ENCODE measurements at places on chromosomes 7 and 10.

DNA sequence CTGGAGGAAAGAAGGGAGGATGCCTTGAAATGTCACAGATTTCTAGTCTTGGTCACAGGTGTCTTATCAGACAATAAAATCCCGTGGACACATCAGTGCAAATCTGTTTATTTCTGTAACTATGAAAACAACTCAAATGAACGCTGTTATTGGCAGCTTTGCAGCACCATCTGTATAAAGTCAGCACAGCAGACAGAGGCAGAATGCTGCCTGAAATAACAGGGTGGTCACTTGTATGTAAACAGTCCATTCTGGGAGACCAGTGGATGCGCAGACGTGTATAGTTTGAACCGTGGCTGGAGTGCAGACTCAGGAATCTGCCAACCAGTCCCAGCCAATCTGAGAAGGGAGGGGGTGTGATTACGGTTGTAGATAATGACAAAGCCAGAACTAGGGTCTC, 54.8 kb downstream of the SEC23IP start:
- DNase-seq, result no peak

DNA sequence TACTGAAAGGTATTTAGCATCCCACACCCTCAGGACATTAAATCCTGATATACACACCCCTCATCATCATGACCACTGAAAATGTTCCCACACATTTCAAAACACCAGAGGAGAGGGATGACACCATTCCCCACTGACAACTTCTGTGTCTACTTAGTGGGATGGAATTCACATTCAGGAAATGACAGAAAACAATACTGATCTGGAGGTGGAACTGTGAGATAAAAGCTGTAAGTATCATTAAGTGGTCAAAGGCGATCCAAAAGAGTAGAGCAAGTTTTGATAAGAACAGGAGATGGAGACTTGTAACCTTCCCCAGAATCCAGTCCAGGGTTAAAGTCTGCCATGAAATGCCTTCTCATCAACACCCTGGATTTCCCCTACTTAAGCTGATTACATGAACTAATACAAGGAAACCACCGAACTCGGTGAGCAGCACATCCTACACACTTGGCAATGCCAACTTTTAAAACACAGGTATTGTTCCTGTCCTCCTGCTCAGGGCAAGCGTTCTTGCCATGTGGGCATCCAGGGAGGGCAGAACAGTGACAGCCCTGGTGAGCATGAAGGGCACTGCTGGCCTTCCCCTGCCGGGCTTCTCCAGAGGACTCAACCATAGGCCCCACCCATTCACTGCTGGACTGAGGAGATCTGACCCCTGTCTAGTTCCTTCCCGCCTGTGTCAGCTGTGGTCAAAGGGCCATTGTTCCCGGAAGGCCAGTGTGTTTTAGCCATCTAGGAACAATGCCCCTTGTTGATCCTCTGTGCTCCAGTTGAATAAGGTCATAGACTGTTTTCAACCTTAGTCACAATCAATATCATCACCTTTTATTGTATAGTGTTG, 85.0 kb downstream of the SGMS1 start:
- no peak for DNase-seq

DNA sequence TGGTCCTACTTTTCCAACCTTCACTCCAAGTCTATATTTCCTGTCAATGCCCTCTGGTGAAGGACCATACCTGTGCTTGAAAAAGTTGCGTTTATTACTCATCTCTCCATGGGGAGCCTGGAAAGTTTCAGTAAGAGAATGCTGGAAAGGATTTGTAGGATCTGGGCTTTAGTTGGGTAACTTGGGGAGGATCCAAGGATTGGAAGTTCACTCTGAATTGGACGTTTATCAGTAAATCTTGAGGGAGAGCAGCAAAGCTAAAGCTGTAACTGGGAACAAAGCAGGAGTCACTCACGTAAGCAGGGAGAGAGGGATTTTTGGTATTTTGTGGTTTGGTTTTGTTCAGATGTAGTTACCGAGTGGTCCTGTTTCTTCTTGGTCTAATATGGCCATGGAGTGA, 51.4 kb upstream of the NPVF start:
- DNase-seq, result no peak

- DNase-seq, result no peak
Measured at GRCh38 chr7:106314875-106315274, 30.1 kb upstream of the NAMPT start.

DNA sequence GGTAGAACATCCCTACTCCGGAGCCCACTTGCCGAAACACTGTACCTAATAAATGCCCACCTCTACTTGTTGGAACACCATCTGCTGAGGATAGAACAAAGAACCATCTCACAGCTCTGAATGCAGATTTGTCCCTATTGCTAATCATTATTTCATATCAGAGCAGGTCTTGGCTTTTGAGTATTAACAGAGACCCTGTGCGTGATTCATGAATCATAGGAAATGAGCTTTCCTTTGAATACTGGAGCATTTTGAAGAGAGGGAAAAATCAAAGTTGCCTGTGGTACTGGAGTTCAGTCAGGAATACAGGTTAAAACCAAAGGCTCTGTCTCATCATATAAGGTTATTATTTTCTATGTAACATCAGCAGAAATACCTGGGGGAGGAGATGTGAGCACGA, 1132.3 kb downstream of the XPNPEP1 start:
- no peak for DNase-seq

DNA sequence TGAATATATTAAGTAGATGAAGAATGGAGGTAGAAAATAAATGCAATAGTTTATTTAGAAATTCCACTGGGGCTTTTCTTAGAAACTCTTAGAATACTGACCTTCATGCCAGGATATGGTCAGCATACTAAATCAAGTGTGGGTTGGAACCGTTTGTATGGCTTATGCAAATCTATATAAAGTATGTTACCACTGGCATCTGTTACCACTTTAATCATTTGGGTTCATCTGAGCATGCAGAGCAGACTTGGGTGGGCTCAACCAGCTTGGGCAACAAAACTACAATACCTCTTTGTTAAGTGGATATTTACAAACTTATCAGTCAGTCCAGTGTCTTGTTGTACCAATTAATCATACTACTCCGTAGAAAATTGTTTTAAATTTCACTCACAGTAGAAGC, 125.8 kb downstream of the CRPPA start:
- no peak for DNase-seq

DNA sequence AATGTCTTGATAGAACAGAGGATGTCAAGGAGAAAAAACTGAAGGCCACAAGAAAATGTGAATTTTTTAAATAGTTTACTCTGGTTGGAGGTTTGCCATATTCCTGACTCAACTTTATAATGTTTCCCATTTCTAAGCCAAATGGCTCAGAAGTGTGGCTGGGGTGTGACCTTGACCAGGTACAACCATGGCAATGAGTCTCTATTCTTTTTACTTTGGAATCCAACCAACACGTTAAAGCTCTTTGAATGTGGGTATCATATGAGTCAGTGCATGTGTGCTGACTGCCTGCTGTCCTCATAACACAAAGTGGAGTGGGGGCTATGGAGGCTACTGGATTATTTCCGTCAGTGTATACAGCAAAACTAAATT, 33.5 kb upstream of the DLD start:
- no peak for DNase-seq

- DNase-seq, result no peak
Measured at GRCh38 chr7:47715631-47716068, 133.7 kb upstream of the TNS3 start.

GRCh38 chr10:90915766-90916075, 5.2 kb downstream of the ANKRD1 start:
- no peak for DNase-seq

DNA sequence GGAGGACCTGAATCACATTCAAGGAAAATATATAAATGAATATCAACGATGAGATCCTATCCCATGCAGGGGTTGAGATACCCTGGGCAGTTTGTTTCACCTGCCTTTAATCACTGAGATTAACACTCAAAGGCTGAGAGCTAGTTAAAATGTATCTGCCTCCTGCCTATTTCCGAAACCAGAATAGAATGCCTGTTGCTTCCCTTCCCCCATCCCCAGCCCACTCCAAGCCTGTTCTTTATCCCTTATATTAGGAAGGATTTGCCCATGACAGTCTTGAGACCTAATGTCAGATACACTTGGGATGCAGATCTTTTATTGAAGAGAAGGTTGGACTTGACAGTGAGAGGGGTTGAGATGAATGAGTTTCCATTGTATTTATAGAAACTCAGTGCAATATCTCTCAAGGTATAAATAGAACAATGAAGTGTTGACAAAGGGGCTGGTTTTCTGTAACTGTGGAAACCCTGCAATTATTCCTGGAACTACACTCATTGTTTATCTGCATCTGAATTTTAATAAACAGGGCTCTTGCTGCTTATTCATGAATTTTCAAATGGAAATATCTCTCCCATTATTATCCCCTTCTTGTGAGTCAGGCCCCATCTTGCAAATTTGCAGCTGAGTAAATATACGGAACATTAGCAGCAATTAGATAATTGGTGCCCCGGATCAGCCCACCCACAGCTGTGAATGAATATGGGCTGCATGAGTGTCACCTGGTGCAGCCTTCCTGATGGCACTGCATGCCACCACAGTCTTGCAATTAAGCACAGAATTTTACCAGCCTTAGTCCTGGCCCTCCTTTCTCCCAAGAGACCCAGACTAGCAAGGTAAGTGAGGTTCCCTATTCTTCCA, 66.7 kb downstream of the SORCS3 start:
- DNase-seq, result no peak

DNA sequence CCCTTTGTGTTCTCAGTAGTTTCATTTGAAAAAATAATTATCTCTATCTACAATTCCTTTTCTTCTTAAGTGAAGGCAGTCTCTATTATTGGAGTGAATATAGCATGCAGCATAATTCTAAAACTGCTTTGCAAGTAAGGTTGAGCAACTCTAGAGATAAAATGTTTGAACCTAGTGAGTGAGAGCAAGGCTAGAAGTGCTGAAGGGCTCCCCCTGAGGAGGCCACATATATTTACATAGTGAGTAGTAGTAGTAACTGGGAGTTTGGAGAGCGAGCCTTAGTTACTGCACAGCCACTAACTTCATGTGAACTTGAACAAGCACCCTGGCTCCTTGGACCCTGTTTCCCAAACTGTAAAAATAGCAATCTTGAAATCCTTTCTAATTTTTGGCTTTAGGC, 141.5 kb upstream of the DKK1 start:
- DNase-seq, result no peak

DNA sequence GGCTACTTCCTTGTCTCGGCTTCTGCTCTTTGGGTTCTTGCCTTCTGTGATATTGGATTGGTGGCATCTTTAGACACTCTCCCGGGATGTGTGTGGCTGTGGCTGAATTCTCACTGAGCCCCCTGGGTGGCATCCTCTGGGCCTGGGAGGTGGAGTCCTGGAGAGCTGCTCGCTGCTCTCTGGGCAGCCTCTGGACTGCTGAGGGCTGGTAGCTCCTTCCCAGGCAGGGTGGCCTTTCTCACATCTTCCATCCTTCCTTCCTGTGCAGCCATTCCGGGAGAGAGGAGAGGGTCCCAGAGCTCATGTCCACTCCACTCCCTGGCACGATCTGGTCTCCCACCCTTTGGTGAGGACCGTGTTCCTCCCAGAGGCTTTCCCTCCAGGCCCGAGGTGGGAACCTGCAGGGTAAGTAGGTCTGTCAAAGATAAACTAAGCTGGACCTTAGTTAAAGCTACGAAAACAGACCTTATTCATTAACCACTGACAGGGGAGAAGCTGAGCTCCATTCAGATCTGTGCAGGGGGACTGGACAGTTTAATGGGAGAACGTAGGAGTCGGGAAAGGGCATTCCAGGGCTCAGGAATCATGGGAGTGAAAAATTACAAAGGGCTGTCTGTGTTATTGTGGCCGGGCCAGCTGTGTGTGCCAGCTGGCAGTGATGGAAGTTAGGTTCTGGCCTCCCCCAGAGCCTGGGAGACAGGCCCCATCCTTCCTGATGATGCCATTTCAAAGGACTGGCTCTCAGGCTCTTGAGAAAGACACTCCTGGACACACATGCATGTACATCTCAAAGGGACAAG, 8.7 kb downstream of the ATP6V0E2 start:
- no peak for DNase-seq

GRCh38 chr7:98990356-98990755, 112.0 kb downstream of the TRRAP start:
- DNase-seq, result no peak

- no peak for DNase-seq
Measured at GRCh38 chr10:73717556-73717955, 19.6 kb upstream of the AGAP5 start.

- DNase-seq, result no peak
Measured at GRCh38 chr7:13115855-13116254, 428.4 kb downstream of the ARL4A start.

- no peak for DNase-seq
Measured at GRCh38 chr10:13969118-13969791, 361.5 kb downstream of the FRMD4A start.

GRCh38 chr7:95608359-95609173, 12.2 kb upstream of the PDK4 start:
- peak; percentile 9 for DNase-seq

DNA sequence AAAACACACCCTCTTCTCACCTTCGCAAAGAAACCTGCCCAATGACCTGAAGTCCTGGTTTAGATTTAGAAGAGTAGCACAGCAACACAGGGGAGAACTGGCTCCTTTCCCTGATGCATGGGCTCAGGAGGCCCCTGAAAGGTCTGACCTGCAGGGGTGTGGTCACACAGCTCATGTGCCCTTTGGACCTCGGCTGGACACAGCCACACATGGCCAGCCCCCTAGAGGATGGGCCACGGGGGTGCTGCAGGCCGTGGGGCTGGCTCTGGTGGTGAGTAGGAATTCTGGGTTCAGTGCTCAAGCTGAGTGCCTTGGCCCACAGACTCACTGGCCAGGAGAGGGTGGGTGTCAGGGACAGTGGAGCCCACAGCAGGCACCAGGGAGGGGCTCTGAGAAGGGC, 118.5 kb upstream of the ADCY1 start:
- no peak for DNase-seq

- no peak for DNase-seq
Measured at GRCh38 chr10:78312197-78313047, 278.8 kb downstream of the RPS24 start.

- no peak for DNase-seq
Measured at GRCh38 chr7:19397911-19398310, 252.7 kb upstream of the FERD3L start.

GRCh38 chr7:94923412-94923811, 16.0 kb downstream of the PPP1R9A start:
- DNase-seq, result no peak

DNA sequence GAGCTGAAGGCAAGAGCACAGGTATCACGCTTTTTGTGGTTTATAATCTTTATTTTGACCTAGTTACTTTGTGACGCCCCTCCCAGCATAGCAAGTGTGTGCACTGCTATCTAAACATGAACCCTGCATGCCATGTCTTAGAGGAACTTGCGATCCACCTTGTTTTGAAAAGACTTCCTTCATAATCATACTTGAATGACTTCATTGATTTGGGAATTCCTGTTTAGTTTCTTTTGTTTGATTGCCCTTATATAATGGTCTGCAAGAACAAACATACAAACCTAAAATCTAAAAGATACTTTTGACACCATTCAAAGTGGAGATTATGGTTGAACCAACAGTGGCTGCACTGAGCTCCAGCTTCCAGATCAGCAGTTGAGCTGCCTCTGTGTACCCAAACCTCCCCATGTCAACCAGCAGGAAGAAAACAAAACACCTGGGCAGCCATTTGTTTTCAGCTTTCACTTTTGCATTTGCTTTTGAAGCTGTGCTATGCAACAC, 132.6 kb downstream of the CELF2 start:
- DNase-seq, result no peak

- no peak for DNase-seq
Measured at GRCh38 chr7:460374-461116, 59.1 kb downstream of the PDGFA start.

- DNase-seq, result no peak
Measured at GRCh38 chr7:117805241-117805640, 68.0 kb downstream of the CTTNBP2 start.
